Frontal cortex (tissue), 4 donors: ENCODE measurements at places on chromosomes 1 and 21.
A peak's percentile ranks its signal among the peaks of the same experiment; 100 is the strongest.

- no peak for DNase-seq
Measured at GRCh38 chr21:46308431-46308830, 15.2 kb downstream of the C21orf58 start.

- no peak for DNase-seq
Measured at GRCh38 chr1:239308701-239309333, 77.6 kb upstream of the CHRM3 start.

DNA sequence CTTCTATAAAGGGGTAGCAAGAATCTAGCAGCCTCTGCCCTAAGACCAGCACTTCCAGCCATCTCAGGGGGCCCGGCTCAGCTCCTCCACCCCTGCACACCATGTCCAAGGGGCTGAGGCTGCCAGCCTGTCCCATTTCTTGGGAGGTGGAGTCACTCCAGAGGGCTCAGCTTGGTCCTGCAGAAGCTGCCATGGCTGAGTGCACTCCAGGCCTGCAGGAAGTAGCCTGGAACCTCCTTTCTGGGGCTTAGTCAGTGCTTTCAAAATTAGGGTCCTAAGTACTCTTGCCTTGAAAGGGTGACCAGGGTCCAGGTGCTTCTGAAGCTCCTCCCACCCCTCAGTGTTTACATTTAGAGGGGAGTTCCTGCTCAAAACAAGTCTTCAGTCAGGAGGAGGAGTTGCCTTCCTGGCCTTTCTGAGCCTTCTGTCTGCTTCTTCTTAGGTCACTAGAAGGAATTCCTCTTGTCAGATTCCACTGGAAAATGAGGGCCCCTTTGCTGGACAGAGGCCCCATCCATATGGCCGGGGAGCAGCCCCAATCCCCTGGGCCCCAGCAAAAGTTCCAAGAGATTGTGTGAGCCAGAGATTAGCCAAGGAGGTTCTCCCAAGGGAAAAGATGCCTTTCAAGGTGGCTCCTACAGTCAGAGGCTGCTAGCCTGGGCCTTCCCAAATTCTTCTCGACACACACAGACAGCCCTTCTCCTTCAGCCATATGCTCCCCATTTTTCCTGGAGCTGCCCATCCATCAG, 128.1 kb upstream of the VAMP3 start:
- no peak for DNase-seq

GRCh38 chr1:161743231-161743630, 6.4 kb upstream of the DUSP12 start:
- DNase-seq, result no peak

- no peak for DNase-seq
Measured at GRCh38 chr1:86499987-86500593, 31.4 kb downstream of the CLCA1 start.

DNA sequence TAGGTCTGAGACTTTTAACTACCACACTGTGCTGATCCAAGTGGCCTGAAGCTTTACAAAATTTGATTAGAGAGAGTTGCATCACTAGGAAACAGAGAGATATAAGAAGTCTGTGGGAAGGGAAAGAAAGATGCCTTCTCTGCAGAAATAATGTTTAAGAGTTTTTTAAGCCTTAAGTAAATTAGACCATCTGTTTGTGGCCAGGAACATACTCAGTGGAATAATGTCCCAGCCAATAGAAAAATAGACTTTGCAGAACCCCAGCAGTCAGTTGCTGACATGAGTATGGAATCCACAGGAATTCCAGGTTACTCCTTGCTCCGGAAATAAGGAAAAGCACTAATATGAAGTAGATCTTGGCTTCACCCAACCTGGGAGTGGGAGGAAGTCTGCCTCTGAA, 144.8 kb downstream of the ST6GALNAC5 start:
- DNase-seq, result no peak

DNA sequence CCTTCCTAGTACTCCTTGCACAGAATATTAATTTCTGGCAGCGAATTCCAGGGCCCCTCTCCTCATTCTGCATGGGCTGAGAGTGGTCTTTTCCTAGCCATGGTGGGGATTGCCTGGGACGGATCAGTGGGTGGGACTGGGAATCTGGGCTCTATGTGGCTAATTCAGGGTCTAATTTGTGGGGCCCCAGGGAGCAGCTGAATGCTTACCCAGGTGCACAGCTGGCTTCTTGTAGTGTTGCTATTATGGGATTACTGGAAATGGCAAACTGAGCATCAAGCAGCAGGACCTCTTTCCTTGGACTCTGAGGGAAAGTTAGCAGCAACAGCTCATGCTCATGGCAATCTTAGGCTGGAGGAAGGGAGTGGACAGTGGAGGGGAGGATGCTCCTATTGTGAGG, 187.1 kb upstream of the CACNA1E start:
- no peak for DNase-seq

DNA sequence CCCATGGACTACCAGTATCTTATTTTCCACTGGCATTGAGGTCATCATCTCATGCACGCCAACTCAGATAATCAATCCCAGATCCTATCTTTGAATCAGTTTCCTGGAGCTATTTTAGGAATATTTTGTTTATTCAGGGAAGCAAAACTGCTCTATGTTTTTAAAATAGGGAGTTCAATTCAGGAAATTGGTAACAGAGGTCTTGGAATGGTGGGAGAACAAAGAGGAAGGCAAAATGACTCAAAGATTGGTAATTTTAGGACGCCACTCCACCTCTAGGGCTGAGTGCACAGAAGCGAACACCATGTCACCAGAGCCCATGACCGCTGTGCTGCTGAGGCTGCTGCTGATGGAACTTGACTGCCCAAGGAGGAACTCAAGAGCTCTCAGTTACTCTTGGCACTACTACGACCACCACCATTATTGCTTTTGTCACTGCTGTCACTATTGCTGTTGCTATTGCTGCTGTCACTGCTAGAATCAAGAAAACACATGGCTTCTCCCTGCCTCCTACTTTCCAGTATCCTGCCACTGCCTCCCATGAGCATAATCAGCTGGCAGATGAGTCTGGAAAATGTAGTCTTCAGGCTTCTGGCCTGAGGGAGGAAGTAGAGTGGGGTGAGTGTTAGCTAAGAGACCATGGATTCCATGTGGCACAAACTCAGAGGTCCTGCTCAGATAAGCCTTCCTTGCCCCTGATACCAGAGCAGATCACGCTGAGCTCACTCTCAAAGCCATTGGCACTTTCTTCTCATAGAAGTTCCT, 71.6 kb upstream of the CNIH3 start:
- no peak for DNase-seq

- DNase-seq, result no peak
Measured at GRCh38 chr1:110070671-110071242, at the start of gene ALX3. TSS of gene ALX3 (minus strand) at chr1:110070672. CDS start at chr1:110070612, 60 bp downstream.

- no peak for DNase-seq
Measured at GRCh38 chr1:172484252-172484651, 40.4 kb upstream of the PIGC start.

DNA sequence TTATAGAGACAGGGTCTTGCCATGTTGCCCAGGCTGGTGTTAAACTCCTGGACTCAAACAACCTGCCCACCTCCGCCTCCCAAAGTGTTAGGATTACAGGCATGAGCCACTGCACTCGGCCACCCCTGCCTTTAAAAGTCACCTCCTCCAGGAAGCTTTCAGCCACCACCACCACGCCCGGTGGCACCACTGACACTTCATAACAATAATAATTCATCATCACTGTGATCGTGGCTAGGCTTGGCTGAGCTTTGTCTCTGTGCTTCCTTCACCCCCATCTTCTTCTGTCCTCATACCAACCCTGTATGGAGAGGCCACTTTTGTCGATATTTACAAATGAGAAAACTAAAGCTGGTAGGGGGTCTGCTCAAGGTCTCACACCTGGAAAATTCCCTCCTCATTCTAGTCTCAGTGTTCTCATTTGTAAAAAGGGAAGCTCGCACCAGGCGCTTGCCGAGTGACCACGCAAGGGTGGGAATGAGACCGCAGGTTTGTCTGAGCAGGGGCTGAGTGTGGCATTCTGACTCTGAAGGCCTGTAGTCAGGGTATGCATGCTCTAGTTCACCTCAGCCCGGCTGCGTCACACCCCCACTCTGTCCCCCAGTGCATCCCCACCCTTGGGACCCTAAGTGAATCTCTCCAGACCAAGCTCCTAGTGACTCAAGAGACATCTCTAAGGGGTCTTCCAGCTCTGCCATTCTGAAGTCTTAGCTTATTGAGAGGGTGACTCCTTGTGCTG, 12.9 kb upstream of the EPHA2 start:
- no peak for DNase-seq

GRCh38 chr1:38677311-38677710, 182.3 kb downstream of the RRAGC start:
- no peak for DNase-seq

DNA sequence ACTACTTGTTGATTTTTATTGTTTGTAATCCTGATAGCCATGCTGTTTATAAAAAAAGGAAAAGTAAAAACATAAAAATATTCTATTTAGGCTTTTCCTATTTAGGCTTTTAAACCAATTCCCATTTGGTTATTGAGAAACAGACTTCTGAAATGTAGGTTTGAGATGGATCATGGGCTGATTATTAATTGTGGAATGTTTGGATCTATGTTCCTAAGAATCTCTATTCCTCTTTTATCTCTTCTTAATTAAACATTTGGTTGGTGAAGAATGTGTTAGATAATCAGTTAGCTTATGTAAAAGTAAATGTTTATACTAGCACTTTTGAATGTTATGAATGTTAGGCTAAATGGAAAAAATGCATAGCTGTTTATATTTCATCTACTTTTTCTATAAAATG, 97.4 kb downstream of the ATF6 start:
- no peak for DNase-seq

DNA sequence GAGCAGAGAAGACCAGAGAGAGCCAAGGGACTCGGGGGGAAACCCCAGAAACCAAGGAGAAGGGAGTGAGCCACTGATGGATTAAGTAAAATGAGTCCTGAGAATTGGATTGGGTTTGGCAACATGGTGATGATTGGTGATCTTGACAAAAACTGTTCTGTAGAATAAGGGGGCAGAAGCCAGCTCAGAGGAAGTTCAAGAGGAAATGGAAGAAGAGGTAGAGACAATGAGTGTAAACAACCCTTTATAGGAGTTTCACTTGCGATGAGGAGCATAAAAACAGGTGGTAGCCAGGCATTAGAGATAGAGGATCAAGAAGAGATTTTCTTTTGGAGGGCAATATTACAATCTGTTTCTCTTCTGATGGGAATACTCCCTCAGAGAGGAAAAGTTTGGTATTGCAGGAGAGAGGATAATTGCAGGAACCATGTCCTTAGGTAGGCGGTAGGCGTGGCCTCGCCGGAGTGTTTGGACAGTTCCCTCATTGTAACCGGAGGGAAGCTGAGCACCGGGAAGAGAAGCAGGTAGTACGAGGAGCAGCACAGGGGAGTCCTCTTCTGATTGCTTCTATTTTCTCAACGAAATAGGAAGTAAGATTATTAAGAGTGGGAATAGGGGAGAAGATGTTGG, 68.4 kb upstream of the TENT5C start:
- no peak for DNase-seq

- DNase-seq, result no peak
Measured at GRCh38 chr1:177413982-177414596, 243.3 kb downstream of the BRINP2 start.

GRCh38 chr1:27102134-27102706, 52.7 kb downstream of the SLC9A1 start:
- no peak for DNase-seq

- DNase-seq, result no peak
Measured at GRCh38 chr21:29939104-29939923, 482 bp downstream of the GRIK1 start.

DNA sequence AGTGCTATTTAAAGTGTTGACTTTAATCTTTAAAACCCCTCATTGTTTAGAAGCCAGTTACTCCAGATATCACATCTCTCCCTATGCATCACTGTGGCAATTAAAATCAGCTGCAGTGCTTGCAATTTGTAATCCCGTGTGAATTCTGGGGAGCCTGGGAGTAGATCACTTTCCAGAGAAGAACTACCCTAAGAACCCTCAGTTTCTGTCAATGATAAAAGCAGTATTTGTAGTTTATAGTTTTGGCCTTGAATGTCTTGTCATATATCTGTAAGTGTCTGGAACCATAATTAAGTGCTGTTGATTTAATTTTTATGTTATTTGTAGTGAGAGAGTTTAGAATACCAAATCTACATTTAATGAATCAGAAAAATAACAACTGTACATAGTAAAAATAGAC, 5.5 kb upstream of the SPAG17 start:
- no peak for DNase-seq

GRCh38 chr21:42753804-42754203, 100.4 kb downstream of the PDE9A start:
- DNase-seq, result no peak

- DNase-seq, result peak; percentile 75
Measured at GRCh38 chr1:2213576-2214505, 14.3 kb upstream of the SKI start.

DNA sequence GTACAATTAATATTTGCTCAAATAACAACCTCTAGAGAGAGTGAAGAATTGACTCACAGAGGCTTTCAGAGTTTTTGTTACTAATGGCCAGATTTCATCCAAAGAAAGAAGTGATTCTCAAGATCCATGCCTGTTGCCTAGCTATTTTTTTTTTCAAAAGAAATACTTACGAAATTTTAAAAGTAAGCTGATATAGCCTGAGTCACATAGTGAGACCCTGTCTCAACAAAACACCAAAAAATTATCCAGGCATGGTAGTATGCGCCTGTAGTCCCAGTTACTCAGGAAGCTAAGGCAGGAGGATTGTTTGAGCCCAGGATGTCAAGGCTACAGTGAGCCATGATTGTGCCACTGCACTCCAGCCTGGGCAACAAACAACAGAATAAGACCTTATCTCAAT, 14.6 kb downstream of the PALMD start:
- DNase-seq, result no peak

DNA sequence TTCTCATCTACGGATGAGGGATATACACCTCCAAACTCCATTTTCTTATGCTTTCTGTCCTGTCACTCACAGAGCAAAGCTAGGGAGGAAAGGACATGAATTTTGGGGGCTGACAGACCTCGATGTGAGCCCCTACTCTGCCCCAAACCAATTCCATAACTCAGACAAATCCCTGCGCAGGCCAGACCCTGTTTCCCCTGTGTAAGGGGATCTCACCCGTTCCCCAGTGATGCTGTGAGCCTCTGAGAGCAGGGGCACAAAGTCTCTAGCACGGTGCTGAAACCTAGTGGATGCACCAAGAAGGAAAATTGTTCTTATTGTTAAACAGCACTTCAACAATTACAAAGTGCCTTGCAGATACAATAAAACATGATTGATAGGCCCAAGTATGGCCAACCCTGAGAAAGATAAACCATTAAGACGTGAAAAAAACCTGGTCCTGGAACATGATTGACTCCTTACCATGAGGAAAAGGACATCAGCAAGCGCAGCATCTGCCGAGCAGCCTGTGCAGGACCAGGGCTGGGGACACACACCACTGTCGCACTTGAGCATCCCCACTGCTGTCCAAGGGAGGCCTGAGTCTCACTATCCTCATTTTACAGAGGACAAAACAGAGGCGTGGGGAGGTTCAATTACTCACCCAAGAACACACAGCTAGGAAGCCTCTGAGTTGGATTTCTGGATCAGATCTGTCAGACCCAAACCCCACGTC, 137.8 kb downstream of the GLIS1 start:
- no peak for DNase-seq

DNA sequence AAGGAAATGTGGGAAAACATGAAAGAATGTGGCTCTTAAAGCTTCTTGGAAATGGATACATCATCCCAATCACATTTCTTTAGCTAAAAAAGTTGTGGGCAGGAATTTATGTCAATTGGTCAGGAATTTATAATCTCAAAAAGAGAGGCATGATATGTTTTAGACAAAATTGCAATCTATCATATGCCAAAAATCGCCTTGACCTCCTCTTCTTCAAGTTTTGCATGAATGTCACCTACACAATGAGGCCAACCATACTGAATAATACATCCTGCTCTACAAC, 42.4 kb downstream of the ATP6V1G3 start:
- no peak for DNase-seq

GRCh38 chr1:178093951-178094738, at the start of gene RASAL2:
TSS of gene RASAL2 (plus strand) at chr1:178094104. CDS start at chr1:178094493, 389 bp downstream.
- DNase-seq, result peak; percentile 74
